ENCODE measurements at places on chromosomes 5 and 9. TPM values are rescaled to one million over a fixed set of nuclear protein-coding genes. Genes with fewer than 3 reads are reported as not detected.
A peak's percentile ranks its signal among the peaks of the same experiment; 100 is the strongest.

GRCh38 chr9:127178686-127179632 lies 56.5 kb upstream of the ANGPTL2 start:
- no peak for DNase-seq

DNA sequence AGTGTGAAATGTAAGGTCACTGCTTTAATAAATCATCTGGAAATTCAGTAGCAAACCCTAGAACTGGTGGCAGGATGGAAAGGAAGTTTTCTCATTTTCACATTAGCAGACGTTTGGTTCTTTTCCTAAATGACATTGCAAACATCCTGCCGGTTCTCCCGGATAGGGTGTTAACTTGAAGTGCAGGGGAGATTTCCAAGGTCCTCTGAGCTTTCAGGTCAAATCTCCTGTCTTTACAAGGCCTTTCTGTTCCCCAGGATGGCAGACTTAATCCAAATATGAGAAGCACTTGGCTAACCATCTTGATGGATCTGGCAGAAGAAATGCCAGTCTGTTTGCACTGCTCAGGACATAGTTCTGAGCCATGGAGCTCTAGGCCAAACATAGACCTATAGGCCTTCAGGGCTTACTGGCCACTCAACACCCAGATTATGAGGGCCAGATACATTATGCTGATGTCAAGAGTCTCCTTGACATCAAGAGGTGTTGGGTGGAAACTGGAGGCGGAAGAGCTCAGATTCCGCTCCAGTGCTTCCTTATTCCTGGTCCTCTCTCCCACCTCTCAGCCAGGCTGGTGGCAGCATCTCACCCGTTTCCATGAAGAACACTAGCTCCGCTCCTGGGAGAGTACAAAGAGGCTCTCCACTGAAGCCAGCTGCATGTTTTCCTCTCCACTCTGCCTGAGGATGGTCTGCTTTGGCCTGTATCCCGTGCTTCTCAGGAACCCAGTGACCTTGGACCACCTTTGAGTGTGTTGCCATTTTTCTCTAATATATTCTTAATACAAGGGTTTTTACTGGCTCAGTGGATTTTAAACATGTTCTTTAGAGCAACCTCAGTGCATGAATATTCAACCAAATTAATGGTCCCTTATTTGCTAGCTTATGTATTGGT lies 61.0 kb downstream of the RALGPS1 start:
- no peak for DNase-seq

DNA sequence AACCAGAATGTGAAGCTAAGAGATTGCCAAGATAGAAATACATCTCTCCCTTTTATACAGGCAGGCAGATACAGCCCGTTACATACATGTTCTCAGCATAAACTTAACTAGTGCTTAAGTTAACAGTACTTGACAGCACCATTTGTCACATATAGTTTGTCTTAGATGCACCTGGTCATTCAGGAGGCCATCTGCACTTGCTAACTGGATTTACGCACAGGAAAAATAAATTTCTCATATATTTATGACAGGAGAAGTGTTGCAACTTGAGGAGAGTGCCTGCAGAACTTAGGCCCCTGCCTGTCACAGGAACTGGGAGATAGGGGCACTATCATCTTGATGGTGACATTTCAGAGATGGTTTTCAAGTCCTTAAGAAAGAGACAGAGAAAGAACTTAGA lies 1462.1 kb upstream of the CDH9 start:
- DNase-seq: no peak

- DNase-seq: no peak
Observed at GRCh38 chr5:149404746-149405549, 25.9 kb upstream of the IL17B start.

GRCh38 chr5:180591311-180591887 lies at the start of gene SCGB3A1:
SCGB3A1 (minus strand) TSS chr5:180591499; CDS start chr5:180591462, 37 bp downstream.
- DNase-seq: no peak

DNA sequence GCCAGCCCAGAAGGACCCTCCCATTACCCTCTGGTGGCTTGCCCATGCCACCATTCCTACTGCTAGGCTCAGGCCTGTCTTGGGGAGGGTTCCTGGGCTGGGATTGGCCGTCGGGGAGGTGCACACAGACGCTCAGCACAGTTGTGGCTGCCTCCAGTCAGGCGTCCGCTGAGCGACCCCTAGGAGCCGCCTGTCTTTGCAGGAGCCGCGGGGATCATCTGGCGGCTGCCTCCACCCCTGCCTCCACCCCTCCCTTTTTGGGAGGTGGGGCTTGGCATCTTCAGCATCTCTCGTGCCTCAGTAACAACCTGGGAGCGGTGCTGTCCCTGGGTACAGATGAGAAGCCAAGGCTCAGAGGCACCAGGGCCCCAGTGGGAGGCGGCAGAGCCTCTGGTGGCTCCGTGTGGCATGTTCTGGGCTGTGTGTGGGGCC lies 39.6 kb downstream of the RXRA start:
- no peak for DNase-seq

DNA sequence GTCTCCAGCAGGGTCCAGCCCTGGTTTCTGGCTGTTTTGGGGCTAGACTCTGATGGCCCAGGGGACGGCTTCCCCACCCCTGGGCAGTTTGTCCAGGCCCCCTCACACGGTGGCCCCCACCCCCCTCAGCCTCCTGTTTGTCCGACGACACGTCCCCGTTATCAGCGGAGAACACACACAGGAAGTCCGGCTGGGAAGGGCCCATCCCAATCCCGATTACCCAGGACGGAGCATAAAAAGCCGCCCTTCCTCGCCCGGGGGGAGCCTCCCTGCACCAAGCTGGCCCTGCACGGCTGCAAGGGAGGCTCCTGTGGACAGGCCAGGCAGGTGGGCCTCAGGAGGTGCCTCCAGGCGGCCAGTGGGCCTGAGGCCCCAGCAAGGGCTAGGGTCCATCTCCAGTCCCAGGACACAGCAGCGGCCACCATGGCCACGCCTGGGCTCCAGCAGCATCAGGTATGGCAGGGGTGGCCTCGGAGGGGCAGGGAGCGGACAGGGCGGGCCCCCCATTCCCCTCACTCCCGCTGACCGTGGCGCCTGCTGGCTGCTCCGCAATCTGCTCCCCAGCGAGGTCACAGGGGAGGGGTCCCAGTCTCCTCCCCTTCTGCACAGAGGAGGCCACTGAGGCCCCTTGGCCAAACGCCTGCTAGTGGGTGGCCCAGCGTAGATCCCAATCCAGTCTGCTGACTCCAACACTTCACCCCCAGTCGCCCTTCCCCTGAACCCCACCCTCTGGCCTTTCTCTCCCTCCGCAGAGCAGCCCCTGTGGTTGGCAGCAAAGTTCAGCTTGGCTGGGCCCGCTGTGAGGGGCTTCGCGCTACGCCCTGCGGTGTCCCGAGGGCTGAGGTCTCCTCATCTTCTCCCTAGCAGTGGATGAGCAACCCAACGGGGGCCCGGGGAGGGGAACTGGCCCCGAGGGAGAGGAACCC lies at the start of gene EGFL7:
Gene EGFL7, plus strand, starts transcription at position 261 of the 926 bp plus-strand sequence. CDS start 5,367 bp downstream, outside the sequence.
- no peak for DNase-seq

DNA sequence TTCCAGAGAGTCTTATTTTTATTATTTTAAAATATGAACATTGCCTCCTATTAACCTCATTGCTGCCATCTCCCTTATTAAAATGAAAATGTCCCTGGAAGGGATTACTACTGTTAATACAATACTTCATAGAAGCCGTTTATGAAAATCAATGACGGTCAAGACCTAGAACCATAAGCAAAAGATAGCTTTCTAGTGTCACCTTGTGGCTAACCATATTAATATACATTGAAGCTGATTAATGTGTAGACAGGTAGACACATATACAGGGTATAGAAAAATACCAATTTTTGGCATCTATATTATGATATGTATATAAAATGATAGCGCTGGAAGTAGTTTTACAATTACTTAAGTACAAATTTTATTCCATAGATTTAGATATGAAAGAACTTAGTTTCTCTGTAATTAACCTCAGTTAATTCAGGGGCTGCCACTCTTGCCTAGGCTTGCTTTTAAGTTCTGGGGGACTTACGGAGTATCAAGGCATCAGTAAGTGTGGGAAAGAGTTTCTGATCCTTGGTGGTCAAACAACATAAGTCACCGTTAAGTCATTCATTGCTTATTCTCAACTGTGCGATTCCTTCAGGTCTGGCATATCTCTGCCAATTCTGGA lies 2.5 kb upstream of the YTHDC2 start:
- DNase-seq: no peak

GRCh38 chr5:36059571-36060419 lies 6.9 kb downstream of the UGT3A2 start:
- no peak for DNase-seq

DNA sequence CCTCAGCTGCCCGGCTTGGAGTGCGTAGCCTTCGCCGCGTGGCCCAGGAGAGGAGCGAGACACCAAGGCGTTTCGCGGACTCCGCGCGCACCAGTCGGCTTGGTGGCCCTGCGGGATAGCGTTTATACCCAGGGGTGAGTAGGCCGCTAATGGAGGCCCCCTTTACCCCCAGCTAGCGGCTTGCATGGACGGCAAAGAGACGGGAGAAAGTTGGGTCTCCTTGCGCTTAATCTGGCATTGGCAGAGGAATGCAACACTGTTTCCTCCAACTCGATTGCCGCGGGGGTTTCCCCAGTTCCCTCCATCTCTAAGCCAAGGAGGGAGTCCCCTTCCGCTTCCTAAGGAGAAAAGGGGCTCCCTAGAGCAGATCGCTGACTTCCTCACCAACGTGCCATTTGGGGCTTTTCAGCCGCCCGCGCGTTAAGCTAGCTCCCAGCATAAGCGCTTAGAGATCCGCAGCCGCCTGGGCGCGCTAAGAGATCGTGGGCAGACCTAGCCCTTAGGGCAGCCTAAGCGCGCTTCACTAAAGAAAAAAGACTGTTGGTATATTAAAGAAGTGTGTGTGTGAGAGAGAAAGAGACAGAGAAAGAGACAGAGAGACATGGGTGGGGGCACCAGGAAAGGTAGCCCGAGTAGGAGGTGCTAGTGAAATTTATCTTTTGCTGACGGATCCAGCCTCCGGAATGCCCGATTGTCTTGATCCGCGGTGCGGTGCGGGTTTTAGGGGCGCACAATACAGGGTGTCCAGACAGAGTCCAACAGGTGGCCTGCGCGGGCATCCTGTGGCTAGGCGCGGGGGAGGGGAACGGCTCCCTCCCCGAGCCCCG lies 597.9 kb upstream of the SGCD start:
- no peak for DNase-seq

DNA sequence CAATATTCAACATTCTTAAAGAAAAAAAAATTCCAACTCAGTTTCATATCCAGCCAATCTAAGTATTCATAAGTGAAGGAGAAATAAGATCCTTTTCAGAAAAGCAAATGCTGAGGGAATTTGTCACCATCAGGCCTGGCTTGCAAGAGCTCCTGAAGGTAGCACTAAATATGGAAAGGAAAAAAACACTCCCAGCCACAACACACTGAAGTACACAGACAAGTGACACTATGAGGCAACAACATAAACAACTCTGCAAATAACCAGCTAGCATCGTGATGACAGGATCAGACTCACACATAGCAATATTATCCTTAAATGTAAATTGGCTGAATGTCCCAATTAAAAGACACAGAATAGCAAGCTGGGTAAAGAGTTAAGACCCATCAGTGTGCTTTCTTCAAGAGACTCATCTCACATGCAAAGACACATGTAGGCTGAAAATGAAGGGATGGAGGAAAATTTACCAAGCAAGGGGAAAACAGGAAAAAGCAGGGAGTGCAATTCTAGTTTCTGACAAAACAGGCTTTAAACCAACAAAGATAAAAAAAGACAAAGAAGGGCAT lies 33.1 kb downstream of the ANKRD33B start:
- no peak for DNase-seq

DNA sequence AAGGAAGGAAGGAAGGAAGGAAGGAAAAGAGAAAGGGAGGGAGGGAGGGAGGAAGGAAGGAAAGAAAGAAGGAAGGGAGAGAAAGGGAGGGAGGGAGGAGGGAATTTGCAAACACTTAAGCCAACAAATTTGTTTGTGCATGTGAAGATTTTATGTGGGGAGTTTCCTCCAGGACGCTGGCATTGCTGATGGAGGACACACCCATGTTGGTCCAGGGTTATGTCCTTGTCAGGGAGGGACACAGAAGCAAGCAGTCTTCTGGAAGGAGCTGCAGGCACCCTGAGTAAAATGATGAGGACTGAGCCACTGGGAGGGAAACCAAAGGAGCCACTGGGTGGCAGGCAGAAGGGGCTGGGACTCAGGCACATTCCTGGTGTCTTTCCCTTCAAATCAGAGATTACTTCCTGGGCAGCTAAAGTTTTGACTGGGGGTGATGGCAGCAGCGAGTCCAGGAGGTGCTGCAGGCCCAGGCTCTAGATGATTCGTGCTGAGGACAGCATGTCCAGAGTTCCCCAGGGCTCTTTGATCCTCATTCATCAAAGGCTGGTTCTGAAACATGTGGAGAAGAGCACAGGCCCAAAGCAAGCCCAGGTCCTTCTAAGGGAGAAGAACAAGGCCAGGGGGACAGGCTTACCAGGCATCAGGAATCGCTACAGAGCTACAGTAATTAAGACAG lies 109.2 kb downstream of the PAX5 start:
- DNase-seq: no peak

- DNase-seq: no peak
Observed at GRCh38 chr9:93290495-93291434, 106.8 kb downstream of the WNK2 start.

- DNase-seq: no peak
Observed at GRCh38 chr5:143105216-143105905, 298.1 kb downstream of the NR3C1 start.

- DNase-seq: peak; percentile 80
Observed at GRCh38 chr5:134586866-134587524, 45.6 kb downstream of the SAR1B start.

The CCL28 gene
- total RNA-seq: 6.3 TPM

The SAPCD2 gene
- total RNA-seq: 5.5 TPM

The ZNF366 gene
- total RNA-seq: not detected

The RASEF gene
- total RNA-seq: 0.05 TPM

The CA9 gene
- total RNA-seq: 0.24 TPM

The GRXCR2 gene
- not detected for total RNA-seq

The GNA14 gene
- total RNA-seq: 0.11 TPM

The ITGA2 gene
- 1.0 TPM for total RNA-seq

The MSX2 gene
- total RNA-seq: 0.33 TPM
